ENCODE measurements at places on chromosomes 7 and 10.

DNA sequence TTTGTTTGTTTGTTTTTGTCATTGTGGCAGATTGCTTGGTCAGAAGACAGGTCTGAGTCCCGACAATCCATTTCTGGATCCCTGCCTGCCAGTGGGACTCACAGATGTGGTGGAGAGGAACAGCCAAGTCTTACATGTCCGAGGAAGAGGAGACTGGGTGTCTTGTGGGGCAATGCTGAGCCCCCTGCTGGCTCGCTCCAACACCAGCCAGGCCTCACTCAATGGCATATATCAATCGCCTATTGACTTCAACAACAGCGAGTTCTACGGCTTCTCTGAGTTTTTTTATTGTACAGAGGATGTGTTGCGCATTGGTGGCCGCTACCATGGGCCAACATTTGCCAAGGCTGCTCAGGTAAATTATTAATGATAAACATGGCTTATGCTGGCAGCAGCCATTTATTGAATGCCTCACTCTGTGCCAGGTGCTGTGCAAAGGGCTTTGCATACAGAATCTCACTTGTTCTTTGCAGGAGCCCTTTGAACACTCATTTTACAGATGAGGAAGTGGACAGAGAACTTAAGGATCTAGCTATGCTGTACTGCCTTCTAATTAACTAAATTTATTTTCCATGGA lies 33.3 kb downstream of the COX15 start:
- no peak for DNase-seq

GRCh38 chr10:73432646-73433537 lies 469 bp downstream of the MSS51 start:
- DNase-seq, result no peak

DNA sequence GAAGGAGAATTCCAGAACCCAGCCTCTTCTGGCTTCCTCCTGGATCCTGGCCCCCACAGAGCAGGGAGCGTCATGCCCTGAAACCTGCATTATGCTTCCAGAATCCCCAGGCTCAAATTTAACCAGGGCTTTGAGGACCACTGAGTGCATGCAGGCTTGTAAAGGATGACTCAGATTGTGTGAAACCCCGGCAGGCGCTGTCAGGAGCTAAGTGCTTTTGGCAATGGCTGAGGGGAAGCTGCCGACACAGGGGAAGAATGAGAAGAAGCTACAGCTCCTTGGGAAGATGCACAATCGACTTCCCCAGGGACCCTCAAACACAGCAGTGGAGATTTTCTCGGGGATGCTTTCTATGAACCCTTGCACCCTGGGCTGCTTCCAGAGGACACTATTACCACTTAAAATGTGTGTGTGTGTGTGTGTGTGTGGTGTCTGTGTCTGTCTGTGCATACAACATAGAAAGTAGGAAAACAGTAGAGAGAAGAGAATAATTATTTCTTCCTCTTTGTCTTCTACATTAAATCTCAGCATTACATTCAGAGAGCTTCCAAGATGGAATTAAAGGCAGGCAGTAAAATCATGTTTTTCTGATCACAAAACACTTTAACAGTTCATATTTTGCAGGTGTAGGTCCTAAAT lies 183.5 kb upstream of the INHBA start:
- DNase-seq, result no peak

DNA sequence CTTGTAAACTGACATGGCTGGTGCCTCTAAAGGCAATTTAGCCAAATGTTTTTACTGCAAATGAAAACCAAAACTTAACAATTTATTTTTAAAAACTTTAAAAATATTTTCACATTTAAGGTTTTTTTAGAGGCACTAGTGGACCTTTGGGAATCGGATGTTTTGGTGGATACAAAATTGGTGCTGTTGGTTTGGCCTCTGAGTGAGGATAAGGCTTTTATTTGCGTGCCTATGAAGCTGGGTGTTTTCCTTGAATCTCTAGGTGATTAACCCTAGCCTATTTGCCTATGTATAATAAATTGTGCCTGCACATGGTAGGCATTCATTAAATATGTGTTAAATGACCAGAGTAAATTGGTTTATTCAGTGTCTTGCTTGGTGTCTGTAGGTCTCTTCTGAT lies 2.9 kb upstream of the SGCE start:
- DNase-seq, result no peak

DNA sequence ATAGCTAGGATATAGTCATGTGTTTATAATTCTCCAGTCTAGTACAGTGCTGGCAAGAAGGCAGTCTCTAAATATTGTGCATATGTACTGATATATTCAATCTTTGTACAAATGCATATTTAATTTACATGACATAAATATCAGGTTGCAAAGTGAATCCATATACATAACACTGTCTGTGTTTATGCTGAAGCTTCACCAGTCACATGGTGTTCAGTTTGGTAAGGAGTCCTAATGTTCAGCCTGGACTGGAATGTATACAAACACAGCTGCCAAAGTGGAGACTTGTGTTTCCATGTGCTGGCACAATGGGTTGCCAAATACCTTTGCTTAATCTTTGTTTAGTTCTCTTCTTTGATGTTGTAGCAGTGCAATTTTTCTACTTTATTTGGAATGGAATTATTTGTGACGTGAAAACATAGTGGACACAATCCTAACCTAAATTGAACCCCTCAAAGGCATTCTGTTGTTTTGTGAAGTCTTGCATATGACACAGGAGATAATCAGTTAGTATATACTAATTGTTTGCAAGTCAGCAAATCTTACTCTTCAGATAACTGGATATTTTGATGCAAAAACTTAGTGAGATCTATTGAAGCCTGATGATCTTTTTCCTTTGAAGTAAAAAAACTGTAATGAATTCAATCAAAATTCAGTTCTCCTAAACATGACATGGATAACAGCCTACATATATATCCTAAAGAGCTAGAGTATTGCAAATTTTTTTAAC lies 17.3 kb upstream of the ARL4A start:
- no peak for DNase-seq

DNA sequence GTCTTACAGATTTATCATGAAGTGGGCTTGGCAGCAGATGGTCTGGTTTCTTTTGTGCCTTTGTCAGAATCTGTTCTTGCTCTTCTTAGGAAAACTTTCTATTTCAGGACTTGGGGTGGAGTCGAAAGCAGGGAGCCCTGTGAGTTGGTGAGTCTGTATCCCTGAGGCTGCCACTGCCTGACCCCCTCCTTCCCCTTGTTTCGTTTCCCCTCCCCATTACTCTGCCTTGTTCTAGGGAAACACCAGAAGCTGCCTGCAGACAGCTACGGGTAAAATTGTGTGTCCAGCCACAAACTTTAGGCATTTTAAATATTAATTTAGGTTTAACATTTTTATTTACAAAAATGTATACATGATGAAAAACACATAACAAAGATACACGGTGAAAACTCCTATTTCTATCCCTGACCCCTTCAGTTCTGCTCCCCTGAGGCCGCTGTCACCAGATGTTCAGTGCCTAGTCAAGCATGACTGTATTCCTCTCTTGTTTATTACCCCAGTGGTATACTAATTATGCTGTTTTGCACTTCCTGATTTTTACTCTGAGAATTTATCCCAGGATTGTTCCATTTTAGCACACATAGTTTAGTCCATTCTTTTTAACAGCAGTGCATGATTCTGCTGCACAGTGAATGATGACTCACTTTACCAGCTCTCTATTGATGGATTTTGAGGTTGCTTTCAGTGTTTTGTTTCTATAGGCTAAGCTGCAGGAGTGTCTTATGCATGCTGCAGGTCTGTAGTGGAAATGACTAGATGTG lies 9.1 kb downstream of the TSPAN14 start:
- DNase-seq, result no peak

- no peak for DNase-seq
These were observed 35.2 kb downstream of the OR13A1 start for GRCh38 chr10:45280113-45280760.

- DNase-seq, result no peak
These were observed 32.6 kb upstream of the CBLL1 start for GRCh38 chr7:107711301-107711700.

DNA sequence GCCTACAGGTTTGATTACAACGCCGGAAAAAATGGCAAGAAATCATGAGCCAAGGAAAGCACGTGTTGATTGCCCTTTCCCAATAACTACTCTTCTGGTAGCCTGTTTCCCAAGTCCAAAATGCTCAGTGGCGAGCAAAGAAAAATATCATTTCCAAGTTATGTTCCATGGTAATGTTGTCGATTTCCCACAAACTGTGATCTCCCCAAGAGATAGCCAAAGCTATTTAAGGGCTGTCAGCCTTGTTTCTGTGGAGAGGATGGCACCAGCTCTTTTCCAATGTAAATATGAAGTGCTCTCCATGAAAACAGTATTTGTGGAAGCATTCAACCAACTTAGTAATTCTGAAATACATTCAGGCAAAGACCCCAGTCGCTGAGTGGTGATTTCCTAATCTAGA lies 232.5 kb upstream of the AOAH start:
- DNase-seq, result no peak

DNA sequence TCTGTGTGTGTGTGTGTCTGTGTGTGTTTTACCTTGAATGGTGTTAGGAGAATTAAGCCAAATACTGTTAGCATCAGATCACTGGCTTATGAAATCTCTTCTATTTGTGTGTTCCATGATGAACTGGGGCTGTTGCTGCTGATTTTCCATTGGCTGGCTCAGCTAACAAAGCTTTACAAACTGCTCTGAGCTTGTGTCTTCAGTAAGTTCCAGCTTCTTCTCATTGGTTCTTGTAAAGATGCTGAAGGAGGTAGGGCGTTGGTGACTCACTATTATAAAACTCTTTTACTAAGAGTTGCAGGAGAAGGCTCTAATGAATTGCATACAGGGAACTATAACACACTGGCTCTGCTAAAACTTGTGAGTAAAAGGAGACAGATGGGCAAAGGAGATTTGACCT lies 136.4 kb upstream of the PRKCQ start:
- no peak for DNase-seq

- DNase-seq, result no peak
These were observed 19.1 kb upstream of the SVOPL start for GRCh38 chr7:138720286-138720685.

DNA sequence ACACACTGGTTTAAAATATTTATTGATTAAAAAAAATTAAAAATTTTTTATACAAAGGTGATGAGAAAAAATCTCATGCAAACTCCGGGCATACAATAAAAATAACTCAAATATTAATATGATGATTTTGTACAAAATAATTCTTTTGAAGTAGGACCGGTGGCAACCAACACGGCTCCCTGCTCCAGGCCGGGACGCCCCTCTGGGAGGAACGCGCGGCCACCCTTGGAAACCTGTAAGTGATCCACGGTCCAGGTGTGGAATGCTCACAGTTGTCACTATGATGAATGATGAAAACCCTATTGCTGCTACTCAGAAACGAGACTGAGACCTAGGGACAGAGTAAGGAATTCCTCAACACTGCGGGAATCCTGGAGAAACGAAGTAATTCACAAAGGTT lies 219.1 kb downstream of the TCERG1L start:
- DNase-seq, result no peak

- DNase-seq, result no peak
These were observed 719 bp downstream of the DPY19L1 start for GRCh38 chr7:35036361-35037171.

- no peak for DNase-seq
These were observed 29.9 kb upstream of the MPP7 start for GRCh38 chr10:28332726-28333125.

- no peak for DNase-seq
These were observed 146.3 kb upstream of the GPR26 start for GRCh38 chr10:123519861-123520260.

DNA sequence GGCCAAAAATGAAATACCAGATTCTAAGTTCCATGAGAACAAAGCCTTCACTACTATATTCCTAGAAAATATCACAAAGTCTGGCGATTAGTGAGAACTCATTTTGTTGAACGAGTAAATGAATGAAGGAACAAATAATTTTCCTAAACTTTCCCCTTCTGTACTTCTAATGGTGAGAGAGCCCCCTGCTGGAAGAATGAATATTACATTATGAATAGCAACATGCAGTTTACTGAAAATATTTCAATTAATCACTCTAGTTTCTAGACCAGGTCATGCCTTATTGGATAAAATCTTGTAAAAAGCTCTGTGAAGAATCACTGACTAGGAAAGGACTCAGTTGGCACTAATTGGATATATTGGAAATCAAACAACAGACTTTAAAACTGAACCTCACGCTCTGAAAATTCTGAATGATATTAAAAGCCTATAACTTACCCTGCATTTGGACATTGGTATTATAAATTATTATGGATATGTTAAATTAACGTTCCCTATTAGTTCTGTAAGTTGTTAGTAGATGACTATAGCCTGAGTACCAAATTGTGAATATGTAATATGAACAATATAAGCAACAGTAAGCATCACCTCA lies 32.4 kb upstream of the MTPN start:
- no peak for DNase-seq

DNA sequence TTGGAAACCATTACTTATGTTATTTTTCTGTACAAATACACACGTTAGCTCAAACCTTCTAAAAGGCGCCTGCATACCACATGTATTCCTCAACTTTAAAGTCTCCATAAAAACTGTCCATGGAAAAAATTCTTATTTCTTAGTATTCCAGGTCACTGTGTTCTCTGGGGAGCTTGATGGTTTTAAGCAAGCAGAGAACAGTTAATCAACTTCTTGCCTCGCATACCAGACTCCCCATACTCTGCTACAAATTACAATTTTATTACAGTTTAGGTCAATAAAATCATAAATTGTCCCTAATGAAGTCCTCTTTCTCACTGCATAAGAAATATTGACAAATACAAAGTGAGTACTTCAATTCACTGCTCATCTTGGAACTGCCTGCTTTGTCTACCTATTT lies 77.0 kb upstream of the GPR22 start:
- DNase-seq, result no peak

GRCh38 chr7:134276951-134277350 lies 39.8 kb downstream of the SLC35B4 start:
- DNase-seq, result no peak

GRCh38 chr10:126732308-126732707 lies 61.8 kb upstream of the C10orf90 start:
- no peak for DNase-seq

GRCh38 chr7:136859803-136860202 lies 8.6 kb upstream of the CHRM2 start:
- no peak for DNase-seq

- no peak for DNase-seq
These were observed 97.7 kb downstream of the PRKAG2 start for GRCh38 chr7:151779255-151779654.

- no peak for DNase-seq
These were observed 270.3 kb downstream of the HTR7 start for GRCh38 chr10:90587561-90587960.

DNA sequence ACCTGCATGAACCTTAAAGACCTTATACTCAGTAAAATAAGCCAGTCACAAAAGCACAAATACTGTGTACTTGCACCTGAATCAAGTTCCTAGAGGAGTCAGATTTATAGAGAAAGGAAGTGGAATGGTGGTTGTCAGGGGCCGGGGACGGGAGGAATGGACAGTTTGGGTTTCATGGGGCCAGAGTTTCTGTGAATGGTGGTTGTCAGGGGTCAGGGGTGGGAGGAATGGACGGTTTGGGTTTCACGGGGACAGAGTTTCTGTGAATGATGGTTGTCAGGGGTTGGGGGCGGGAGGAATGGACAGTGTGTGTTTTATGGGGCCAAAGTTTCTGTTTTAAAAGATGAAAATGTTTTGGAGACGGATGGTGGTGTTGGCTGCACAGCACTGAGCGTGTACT lies 260.0 kb upstream of the MKI67 start:
- DNase-seq, result no peak
